AG09319 (cell line): ENCODE measurements at places on chromosomes 11 and 22.

- DNase-seq, result no peak
Measured at GRCh38 chr11:62622476-62623089, 797 bp upstream of the B3GAT3 start.

- no peak for DNase-seq
Measured at GRCh38 chr11:132058211-132058772, 687.9 kb downstream of the NTM start.

DNA sequence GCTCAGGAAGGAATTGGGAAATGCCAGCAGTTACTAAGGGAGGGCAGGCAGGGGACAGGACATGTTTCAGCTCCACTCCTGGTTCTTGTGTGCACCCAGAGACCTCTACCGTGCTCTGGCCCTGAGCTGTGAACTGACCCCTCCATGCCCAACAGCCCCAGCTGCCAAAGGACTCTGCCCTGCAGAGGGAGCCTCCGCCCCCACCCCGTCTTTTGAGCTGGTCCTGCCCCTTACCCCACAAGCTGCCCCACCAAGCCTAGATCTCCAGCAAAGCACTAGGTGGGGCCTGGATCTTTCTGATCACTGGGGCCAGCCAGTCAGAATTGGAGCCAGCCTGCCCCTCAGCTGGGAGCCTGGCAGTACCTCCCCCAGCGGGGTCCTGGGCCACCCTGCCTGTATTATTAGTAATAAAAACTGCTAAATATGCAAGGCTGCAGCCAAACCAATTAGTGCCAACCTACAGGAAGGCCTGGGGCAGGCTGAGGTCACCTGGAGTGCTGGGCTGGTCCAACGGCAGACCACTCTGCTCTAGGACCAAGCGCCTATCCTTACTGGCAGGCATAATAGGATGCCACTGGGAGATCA, 23.9 kb upstream of the DRICH1 start:
- no peak for DNase-seq

DNA sequence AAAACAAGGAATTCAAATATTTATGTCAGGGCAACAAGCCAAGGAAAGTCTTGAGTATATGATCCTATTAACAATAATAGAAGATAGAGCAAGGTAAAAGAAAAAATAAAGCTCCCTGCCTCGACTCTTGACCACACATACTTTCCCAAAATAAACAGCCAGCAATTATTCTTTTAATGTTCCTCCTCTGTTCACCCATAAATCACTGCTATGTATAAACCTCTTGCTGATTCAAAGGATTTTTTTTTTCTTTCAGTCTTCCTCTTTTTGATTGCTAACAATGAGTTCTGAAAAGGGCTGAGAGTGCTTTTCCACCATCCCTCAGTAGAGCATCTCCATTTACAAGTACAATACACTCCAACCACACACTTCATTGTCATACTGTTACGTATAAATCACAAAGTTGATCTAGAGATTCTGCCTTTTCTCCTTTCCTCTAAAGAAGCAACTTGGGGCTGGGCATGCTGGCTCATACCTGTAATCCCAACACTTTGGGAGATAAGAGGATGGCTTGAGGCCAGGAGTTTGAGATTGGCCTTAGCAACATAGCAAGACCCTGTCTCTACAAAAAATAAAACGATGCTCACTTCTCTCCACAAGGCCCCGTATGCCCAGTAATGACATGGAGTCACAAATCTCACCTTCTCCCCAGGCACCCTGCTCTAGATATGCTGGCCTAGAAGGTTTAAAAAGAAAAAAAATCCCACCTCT, 24.0 kb downstream of the RAB30 start:
- DNase-seq, result no peak

GRCh38 chr22:47250995-47251765, 488.7 kb downstream of the TBC1D22A start:
- no peak for DNase-seq

DNA sequence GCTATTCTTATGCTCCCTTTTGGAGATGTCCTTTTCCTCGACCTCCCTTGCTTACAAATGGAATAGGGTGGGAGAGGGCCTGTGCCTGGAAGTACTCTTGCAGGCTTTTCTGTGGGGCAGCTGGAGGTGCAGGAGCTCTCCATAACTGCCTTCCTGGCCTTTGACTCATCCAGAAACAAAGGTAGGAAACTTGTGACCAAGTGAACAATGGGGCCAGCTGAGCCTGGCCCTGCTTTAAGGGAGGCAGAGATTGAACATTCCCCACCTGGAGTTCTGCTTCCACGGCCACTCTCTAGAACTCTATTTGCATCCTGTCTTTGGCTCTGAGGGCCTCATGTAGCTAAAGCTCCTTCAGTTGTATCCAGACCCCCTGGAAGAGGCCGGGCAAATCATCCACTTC, 5.1 kb upstream of the LYVE1 start:
- DNase-seq, result no peak

DNA sequence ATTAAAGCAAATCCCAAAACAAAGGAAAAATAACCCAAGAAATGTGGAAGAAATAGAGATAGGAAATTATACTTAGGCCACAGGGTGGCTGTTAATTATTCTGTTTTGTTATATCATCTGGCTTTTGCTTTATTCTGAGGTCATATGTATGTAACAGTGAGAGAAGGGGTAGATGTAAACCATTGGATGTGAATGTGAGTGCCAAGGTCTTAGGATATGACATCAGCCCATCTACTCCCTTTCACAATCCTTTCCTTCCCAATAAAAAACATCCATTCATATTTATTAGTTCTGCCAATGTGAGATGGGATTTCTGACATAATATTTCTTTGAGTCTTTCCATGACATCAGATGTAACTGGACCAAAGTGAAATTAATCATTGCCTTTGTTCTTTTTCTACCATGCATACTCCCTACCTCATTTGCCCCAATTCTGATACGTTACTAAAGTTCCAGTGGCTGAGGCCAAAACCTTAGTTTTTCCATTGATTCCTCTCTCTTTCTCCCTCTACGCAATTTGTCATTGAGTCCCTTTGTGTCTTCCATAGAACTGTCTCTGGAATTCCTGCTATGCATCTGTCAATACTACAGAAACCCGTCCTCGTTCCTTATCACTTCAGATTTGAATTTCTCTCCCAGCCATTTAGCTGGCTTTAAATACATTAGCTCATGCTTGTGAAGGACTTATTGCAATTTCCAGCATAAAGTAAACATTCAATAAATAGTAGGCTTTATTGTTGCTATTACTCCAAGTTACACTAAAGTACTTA, 170.3 kb downstream of the ARHGAP42 start:
- no peak for DNase-seq

- no peak for DNase-seq
Measured at GRCh38 chr11:125463590-125464269, 32.3 kb downstream of the FEZ1 start.

- no peak for DNase-seq
Measured at GRCh38 chr11:1382831-1383607, 6.7 kb upstream of the BRSK2 start.

GRCh38 chr11:18384157-18384641, 10.2 kb upstream of the LDHA start:
- DNase-seq, result peak; percentile 77

GRCh38 chr22:49810363-49811019, 17.2 kb downstream of the BRD1 start:
- DNase-seq, result no peak

DNA sequence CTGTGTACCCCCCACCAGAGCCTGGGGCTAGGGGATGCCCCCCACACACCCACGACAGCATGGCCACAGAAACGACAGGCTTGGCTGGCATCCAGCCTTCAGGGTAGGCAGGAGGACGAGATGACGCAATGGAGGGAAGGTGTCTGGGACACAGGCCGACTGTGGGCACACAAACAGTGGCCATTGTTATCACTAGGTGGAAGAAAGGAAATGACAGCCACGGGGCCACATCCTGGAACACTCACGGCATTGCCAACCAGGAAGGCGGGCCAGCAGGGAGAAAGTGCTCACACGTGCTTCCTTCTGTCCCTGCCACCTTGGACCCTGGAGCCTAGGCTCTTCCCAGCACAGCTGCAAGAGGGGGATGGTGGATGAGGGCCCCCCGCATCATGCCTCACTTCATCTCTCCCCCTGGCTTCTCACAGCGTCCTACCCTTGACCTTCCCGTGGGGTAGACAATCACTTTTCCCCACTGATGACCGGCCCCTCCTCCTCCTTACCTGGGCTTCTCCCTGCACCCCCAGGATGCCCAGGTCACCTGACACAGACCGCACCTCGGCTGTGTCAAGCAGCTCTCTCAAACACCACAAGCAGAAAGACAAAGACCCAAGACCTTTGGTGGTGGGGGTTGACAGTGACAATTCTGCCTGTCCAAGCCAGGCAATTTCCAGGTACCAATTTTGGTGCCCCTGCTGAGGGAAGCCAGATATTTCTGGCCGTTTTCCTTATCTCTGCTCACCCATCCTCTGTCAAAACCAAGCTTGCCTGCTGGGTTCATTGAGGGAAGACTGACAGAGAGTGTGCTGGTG, 8.6 kb downstream of the PLA2G6 start:
- DNase-seq, result no peak

DNA sequence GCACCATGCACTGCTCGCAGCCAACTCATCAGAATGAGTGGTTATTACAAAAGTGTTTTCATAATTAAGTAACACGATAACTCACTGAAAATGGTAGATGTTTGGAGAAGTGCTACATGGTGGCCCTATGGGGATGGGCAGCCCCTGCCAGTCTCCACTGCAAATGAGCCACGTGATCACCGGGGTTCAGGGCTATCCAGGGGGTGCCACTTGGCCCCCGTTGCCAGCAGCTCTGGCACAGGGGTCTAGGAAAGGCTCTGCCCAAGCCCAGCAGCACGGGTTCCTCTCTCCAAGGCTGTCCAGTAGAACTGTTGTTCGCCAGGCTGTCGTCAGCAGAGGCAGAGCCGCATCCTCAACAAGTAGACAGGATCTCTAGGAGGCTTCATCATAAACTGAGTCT, 382.1 kb upstream of the B3GAT1 start:
- no peak for DNase-seq

- DNase-seq, result peak; percentile 70
Measured at GRCh38 chr11:45102810-45103621, 43.4 kb upstream of the PRDM11 start.

GRCh38 chr11:119027561-119028345, 2.9 kb downstream of the SLC37A4 start:
- no peak for DNase-seq

- no peak for DNase-seq
Measured at GRCh38 chr11:114501901-114502300, 57.8 kb downstream of the NXPE1 start.

DNA sequence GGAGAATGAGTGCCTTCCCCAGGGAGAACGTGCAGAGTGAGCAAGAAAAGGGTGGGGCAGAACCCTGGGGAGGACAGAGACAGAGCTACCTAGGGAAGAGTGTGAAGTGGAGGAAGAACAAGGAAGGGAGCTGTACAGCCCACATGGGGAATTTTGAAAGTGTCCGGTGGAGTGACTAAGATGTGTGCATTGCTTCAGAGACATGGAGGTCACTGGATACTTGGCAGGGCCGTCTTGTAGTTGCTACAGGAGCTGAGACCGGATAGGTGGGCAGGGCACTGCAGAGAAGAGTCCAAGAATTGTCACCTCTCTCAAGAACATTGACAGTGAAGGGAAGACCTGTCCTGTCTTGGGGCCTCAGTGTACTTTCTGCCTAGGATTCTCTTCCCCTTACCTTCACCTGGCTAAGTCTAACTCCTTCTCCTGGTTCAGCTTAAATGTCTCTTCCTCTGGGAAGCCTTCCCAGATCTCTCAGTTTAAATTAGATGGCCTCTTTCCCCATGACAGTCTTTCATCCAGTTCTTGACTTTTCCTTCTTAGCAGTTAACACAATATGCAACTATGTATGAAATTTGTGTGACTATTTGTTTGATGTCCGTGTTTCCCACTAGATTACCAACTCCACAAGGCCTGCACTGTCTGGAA, 9.2 kb upstream of the P2RY6 start:
- DNase-seq, result no peak

DNA sequence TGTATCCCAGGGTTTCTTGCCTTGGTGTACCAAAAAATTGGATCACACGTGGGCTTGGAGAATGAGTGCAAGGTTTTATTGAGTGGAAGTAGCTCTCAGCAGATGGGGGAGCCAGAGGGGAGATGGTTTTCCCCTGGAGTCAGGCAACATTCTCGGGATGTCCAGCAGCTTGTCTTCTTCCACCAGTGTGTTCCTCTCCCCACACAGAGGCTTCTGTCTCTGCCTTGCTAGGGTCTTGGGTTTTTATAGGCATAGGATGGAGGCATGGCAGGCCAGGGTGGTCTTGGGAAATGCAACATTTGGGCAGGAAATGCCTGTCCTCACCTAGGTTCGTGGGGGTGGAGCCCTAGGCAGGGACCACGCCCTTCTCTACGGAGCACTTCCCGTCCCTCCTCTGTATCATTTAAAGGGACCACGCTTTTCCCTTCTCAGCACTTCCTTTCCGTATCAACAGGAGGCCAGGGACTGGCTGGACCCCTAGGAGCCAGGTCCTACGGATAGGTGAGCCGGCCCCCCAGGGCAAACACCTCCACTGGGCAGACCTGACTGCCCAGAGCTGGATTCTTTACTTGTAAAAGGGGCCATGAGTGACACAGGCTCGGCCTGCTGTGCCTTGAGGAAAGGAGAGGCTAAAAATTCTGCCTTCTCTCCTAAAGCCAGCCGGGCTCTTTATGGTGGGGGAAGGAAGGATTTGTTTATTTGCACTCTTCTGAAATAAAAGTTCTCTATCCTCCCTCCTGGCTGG, 55.3 kb upstream of the CCDC188 start:
- peak; percentile 57 for DNase-seq

DNA sequence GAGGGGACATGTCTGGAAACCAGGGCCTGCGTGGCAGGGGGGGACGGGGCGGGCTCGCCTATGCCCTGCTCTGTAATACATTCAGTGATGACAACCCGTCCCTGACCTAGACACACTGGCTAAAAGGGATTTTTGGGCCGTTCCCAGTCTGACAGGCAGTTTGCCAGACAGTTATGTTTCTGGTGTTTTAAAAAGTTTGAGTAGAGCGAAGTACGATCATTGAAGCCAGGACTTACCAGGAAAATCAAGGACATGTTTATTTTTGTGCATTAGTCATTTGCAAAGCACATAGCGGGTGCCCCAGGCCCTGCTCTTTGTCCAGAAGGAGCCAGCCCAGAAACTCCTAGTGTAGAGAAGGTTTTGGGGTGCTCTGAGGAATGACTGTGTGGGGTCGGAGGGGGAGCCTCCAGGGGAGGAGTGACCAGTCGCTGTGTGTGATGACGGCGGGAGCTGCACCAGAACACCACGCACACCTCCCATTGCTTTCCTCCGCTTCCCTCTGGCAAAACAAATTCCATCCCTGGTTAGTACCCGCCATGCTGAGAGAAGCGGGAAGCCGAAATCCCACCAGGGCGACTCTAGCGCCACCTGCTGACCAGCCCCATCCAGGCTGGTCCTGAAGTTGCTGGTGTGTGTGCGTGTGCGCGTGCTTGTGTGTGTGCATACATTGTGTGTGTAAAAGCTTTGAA, 50.8 kb downstream of the FBLN1 start:
- DNase-seq, result peak; percentile 74

- no peak for DNase-seq
Measured at GRCh38 chr11:2480874-2481220, 36.0 kb downstream of the KCNQ1 start.
